CD4-positive, alpha-beta T cell treated with Interleukin-4 for 4 hours (primary cell): ENCODE measurements at places on chromosomes 2 and 18.

GRCh38 chr2:225274751-225275150, 124.8 kb upstream of the NYAP2 start:
- no peak for DNase-seq

GRCh38 chr18:80196528-80197320, 50.6 kb downstream of the PARD6G start:
- DNase-seq = no peak

DNA sequence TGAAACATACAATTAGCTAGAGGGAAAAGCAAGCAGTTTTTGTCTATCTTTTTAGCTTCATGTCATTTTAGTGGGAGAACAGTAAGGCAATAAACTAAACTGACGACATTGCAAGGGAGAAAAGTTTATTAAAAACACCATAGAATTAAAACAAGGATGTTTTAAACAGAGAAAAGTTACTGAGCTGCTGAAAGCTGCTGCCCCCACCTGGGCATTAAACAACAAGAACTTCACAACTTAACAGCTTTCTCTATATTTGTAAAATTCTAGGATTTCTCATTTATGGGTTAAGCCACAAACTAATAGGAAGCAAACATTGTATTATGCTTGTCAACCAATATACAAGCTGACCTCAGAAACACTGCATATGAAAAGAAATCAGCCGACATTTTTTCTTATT, 289.2 kb downstream of the ERBB4 start:
- no peak for DNase-seq

- no peak for DNase-seq
Observed at GRCh38 chr18:7116001-7116730, 1.4 kb downstream of the LAMA1 start.

- DNase-seq = no peak
Observed at GRCh38 chr18:69022426-69022825, 224.5 kb downstream of the CCDC102B start.

DNA sequence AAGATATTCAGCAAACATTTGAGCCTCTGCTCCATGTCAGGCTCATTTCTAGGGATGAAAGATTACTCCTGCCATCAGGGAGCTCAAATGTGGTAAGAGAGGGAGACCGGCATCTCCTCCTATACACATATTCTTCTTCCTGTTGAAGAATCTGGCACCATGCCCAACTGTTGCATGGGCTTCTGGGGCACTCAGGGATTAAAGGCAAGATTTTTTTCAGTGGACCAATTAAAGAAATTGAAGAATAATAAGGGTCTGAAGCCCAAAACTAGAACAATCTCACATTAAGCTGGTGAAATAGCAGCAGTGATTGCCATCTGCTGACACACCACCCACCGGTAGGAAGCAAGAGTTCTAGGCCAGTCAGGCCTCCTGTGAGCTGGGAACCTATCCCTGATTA, 145.4 kb upstream of the LYPD6 start:
- no peak for DNase-seq

GRCh38 chr2:118994172-118994700, 52.2 kb downstream of the MARCO start:
- DNase-seq = no peak

GRCh38 chr2:20929721-20930120, 106.8 kb upstream of the LDAH start:
- no peak for DNase-seq

DNA sequence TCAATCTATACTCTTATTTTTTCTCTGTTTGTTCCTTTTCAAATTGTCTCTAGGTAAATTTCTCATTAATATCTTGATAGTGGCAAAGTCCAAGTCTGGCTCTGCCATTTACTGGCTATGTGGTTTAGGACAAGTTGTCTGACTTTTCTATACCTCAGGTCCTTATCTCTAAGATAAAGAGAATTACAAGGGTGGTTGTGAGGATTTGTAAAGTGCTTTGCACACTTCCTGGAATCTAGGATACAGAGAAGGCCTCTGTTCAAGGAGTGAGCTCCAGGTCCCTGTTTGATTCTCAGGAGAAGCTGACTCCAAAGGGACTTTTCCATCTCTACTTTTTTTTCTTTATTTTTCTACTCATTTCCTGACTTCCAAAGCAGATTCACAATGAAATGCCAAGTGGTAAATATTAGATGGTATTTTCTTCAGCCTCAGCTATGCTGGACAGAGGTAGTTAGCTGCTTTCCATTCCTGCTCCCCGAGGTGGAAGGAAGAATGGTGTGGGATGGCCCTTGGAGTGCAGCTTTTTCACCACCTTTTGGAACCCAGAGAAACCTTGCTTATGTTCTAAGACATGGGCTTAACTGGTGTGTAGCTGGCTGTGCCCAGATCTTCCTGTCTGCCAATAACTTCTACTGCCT, 90.5 kb downstream of the GALNT1 start:
- DNase-seq = no peak

- no peak for DNase-seq
Observed at GRCh38 chr2:200828572-200829257, 17.0 kb downstream of the BZW1 start.

GRCh38 chr2:187360286-187360685, 87.8 kb downstream of the CALCRL start:
- DNase-seq = no peak

DNA sequence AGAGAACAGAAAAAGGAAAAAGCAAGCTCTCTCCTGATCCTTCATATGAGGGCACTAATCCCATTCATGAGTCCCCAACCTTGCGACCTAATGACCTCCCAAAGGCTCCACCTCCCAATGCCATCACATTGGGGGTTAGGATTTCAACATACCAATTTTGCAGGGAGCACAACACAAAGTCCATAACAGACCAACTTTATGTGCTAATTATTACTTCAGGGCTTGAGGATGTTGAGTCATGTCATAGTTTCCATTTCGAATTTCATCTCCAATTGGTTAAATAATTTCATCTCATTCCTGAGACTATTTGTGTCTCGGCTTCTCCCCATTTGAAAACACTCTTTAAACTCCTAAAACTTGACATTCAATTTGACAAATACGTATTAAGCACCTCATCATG, 69.9 kb upstream of the KLF7 start:
- DNase-seq = no peak

DNA sequence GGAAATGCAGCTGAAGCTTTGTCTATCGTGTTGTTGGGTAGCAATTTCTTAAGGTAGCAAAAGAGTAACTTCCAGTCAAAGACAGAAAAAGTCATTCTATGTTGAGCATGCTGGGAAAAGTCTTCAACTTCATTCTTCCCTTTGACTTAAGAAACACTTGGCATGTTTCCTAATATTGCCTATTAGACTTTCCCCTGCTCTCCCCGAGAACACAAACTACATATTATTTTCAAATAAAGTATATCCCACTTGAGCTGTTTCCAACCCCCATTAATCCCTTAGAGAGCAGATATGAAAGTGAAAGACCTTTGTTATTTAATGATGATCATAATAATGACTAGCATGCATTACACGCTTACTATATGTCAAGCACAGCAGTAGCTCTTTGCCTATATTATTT, 136.0 kb upstream of the SPOPL start:
- no peak for DNase-seq

DNA sequence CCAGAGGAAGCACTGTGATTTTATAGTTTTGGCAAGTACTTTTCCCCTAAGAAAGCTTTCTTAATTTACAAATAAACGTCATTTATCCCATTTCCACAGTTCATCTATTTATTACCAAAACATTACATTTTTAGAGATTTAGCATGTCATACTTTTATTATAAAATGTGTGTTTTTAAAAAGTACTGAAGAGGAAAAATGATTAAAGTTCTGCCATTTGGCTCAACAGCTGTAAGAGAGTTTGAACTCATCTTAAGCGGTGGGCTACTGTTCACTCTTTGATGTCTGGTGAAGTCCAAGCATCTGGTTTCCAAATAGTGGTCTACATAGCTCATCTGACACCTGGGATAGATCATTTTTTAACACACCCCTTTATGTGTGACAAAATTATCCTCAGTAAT, 51.3 kb upstream of the TANC1 start:
- DNase-seq = no peak

- DNase-seq = no peak
Observed at GRCh38 chr2:175371378-175371777, 189.9 kb upstream of the ATP5MC3 start.

GRCh38 chr2:230961091-230961491, 34.8 kb upstream of the SPATA3 start:
- DNase-seq = no peak

GRCh38 chr18:35267161-35267651, 22.8 kb downstream of the ZSCAN30 start:
- peak; percentile 75 for DNase-seq

GRCh38 chr2:105521176-105521575, 122.3 kb upstream of the FHL2 start:
- peak; percentile 5 for DNase-seq

DNA sequence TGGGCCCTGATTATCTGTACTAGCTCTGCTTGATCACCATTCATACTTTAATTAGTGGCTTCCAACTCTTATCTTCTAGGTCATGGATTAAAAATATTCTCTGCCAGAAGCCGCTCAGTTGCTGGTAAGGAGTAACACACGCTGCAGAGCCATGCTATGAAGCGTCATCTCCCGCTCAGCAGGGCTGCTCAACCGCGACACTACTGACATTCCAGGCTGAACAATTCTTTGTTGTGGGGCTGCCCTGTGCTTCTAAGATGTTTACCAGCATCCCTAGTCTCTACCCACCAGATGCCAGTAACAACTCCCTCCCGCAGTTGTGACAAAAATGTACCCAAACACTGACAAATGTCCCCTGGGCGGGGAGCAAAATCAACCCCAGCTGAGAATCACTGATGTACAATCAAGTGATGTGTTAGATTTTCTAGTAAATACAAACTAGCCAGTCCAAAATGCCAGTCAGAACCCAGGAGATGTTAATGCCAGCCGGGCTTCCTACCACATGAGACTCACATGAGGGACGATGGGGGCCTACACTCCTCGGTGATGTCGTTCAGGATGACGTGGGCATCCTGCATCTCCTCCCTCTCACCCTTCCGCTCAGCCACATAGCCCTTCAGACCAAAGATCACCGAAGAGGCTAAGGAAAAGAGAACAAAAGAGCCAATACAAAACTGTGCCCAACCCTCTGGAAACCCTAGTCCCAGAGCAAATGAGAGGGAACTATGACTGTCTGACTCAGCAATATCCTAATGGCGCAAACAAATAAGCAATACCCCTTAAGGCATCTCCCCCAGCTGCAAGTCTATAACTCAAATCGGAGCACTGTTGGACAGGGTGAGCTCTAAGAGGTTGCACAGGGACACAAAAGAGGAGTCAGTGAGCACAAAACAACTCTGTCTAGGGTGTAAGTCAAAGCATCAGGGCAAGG, 15.6 kb downstream of the ILKAP start:
- DNase-seq = no peak

- no peak for DNase-seq
Observed at GRCh38 chr2:138724327-138724726, 55.9 kb downstream of the NXPH2 start.

DNA sequence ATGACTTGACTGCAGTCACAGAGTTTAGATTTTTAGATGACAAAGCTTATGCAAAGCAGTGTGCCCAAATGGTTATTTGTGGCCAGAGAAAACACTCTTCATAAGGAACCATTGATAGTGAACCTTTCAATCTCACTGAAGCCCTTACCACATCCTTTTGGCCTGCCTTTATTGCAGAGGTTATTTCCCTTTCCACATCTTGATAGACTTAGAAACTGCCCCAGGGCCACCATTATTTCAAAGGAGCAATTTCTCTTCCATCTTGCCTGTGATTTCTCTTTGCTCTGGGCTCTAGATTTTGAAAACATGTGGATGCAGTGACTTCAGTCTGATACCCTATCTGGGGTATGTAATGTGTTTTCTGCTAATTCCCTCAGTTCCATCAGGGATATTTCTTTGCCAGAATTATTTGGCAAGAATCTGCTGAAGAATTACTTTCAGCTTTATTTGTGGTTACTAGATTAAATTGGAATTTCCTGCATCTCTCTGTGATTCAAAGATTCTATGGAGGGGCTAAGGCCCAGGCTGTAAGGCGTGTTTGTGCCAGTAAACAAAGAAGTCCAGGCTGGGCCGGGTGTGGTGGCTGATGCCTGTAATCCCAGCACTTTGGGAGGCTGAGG, 51.0 kb downstream of the MOGAT1 start:
- DNase-seq = no peak

GRCh38 chr2:149727927-149728326, 140.4 kb upstream of the MMADHC start:
- no peak for DNase-seq

GRCh38 chr18:3170441-3171161, 49.2 kb downstream of the MYOM1 start:
- DNase-seq = no peak

DNA sequence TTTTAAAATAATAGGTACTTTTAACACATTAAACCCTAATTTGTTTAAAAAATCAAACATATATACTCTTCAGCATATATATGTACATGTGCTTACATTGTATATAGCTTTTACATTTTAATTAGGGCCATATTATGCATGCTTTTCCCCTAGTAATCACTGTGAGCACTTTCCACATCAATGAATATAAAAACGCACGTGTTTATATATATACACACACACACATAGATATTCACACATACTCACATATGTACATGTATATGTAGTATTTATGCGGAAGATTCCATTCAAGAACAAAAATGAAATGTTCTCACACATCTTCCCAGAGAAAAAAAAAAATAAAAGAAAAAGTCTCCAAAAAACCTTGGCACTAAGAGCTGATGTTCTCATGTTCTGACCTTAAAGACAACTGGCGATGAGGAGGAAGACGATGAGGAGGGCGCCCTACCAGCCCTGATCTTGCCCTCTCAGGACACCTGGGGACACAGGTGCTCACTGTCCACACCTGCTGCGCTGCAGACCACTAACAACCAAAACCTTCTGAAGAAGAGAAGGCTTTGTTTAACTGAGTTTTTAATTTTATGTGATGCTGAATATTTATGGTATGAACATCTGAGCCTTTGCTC, 184.7 kb downstream of the HDAC4 start:
- DNase-seq = no peak

DNA sequence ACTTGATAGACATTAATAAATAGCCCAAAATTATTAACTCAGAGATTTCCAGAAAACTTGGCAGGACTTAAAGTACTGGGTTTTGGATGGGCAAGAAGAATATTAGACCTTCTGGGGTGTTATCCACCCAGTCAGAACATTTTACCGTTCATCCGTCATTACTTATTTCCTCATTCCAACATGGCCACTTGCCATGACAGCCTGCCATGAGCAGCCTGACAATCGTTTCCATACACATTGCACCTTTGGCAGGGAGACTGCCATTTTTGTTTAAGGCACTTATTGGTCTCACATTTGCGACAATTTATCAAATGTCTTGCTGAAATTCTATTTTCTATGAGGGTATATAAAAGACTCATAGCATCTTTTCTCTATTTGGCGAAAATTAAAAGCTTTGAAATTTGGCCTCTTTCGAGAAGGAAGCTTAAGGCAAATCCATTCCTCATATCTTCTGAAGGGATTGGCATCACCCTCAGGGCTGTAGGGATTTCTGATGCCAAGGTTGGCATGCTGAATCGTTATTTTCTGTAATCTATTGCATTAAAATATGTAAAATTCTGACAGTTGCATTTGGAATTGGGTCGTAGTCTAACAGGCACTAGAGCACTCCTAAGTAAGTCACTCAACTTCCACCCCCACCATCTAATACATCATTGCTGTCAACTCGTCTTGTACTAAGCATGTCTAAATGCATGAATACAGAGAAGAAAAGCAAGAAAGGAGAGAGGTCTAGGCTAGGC, 406.3 kb upstream of the PIK3C3 start:
- no peak for DNase-seq

- DNase-seq = no peak
Observed at GRCh38 chr2:75500633-75501032, 60.1 kb downstream of the EVA1A start.
